Common myeloid progenitor, CD34-positive (primary cell): ENCODE measurements at places on chromosomes 7 and 10.
A peak's percentile ranks its signal among the peaks of the same experiment; 100 is the strongest.

DNA sequence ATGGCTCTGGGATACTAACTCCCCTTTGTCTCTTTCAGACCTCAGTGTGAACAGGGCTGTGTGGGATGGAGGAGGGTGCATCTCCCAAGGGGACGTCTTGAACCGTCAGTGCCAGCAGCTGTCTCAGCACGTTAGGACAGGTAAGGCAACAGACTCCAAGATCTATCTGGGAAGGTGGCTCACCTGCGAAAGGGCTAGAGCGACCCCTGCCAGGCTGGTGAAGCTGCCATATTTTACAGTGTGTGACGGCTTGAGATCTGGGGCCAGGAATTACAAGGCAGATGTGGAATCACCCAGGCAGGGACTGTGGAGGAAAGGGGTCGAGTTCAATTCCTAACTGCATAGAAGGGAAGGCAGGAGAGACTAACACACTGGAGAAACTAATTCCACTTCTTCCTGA lies 11.2 kb downstream of the MUC17 start:
- DNase-seq, result no peak

DNA sequence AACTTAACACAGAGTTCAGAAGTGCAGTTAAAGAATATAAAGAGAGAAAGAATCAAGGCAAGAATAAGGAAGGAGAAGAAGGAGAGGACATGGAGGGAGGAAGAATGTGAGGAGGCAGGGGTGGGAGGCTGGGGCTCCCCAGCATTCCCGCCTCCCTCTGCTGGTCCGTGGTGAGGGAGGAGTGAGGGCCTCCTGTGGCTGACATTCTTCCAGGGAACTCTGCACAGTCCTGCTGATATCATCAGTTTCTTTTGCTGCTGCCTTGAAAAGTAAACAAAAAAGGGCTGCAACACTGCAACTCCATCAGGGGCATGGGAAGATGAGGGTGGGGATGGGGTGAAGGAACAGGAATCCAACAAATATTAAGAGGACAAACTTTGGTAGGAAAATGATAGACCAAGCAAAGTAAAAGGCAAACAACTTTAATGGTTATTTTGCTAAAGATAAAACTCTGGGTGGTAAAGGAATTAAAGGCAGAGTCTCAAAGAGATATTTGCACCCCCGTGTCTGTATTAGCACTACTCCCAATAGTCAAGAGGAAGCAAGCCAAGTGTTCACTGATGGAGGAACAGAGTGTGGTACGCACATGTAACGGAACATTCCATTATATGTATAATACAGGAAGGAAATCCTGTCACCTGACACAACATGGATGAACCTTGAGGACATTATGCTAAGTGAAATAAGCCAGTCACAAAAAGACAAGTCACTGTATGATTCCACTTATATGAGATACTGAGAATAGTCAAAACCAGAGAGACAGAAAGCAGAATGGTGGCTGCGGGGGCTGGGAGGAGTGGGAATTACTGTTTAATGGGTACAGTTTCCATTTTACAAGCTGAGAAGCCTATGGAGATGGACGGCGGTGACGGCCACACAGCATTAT lies 8.0 kb upstream of the SPOCK2 start:
- DNase-seq, result no peak

DNA sequence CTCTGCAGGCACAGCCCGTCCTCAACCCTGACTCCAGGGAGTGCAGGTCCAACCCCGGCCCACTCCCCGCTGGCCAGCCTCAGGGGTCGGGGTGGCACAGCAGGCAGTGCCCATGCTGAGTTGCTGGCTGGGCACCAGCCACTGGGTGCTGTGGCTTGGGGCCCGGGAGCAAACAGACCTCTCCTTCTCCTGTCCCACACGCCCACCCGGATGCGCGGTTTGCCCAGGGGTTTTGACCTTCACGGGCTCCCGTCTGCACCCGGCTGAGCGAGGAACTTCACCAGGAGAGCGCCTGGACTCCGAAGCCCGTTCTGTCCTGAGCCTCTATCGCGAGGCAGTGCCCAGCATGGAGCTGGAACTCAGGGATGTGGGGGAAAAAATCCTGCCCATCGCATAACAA lies 2.6 kb upstream of the GRIFIN start:
- no peak for DNase-seq

DNA sequence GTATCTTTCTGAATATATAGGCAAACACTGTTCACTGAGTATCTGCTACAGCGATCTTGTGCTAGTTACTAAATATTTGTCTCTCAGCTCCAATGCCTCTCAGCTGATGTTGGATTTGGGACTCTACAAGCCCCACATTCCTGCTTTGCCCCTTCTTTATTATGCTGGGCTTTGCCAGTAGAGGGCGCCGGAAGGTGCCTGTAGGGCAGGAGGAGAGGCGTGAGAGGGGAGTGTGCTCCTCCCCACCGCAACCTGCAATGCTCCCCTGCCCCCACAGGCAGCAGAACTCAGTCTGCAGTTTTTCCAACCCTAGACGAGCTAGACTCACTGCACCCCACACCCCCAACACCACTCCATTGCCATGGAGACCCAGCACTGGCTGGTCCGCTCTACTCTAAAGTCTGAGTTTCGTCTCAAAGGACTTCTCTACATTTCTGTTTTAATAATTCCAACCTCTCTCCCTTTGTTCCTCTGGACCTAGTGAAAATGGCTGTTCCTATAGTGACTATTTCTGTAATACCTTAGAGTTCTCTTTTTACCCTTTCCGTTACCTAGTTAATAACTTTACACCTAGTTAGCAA lies 337.6 kb downstream of the CCSER2 start:
- DNase-seq, result peak; percentile 11

DNA sequence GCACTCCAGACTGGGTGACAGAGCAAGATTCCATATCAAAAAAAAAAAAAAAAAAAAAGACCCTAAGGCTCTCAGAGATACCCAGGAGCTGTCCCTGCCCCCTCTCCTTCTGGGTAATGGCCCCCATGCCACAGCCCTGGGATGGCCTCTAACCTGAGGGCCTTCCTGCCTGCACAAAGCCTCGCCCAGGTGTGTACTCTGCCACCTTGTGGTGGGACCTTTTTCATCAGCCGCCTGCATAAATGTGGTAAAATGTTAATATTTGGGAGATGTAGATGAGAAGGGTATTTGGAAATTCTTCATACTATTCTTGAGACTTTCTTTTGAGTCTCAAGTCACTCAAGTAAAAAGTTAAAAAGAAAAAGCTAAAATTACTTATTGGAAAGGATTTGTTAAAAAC lies 46.3 kb upstream of the RNF216 start:
- DNase-seq, result peak; percentile 40

GRCh38 chr7:94449151-94449725 lies 54.5 kb downstream of the COL1A2 start:
- peak; percentile 72 for DNase-seq

DNA sequence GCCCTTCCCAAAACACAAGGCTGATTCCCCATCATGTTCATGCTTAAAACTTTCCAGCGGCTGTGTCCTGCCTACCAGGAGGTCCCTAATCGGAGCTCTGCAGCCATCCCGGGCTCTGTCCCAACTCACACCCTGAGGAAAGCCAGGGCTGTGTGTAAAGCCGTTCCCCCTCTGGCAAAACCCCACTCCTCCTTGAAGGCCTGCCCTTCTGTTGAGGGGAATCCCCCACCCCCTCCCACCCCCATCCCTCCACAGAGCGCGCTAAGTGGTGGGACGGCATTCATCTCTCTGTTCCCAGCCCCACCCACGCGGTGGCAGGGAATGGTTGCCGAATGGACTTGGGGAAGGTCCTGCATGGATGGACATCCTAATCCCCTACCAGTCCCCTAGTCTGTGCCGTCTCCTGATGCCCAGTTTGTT lies 667 bp upstream of the TMEM120A start:
- DNase-seq, result no peak

DNA sequence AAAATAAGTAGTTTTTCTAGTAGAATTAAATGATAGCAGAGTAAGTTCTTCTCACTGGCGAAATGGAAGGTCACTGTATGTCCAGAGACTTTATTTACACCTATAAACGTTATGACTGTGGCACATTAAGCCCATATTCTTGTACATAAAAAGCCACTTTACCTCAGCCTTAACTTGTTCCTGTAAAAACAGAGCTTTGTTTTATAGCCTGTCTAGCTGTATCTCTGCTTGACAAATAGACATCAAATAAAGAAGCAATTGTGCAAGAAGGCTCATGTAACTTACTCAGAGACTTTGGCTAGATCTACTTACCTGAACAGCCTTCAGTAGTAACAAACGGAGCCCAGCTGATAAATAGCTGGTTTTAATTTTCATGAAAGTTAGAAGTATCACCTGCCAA lies 324.1 kb upstream of the BMPER start:
- DNase-seq, result no peak

DNA sequence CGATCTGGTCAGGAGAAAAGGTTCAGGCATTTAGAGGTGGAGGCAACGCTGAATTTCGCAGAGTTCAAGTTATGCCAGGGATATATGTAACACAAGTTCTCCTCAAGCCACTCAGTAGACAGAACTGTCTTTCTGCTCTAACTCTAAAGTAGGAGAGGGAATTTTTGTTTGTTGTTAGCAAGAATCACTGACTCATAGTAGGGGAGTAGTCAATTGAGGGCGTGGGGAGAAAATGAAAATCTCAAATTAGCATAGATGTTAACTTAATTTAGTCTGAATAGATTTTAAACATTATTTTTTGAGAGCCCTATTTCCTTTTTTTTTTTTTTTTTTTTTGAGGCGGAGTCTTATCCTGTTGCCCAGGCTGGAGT lies 34.6 kb downstream of the PSMC2 start:
- no peak for DNase-seq

DNA sequence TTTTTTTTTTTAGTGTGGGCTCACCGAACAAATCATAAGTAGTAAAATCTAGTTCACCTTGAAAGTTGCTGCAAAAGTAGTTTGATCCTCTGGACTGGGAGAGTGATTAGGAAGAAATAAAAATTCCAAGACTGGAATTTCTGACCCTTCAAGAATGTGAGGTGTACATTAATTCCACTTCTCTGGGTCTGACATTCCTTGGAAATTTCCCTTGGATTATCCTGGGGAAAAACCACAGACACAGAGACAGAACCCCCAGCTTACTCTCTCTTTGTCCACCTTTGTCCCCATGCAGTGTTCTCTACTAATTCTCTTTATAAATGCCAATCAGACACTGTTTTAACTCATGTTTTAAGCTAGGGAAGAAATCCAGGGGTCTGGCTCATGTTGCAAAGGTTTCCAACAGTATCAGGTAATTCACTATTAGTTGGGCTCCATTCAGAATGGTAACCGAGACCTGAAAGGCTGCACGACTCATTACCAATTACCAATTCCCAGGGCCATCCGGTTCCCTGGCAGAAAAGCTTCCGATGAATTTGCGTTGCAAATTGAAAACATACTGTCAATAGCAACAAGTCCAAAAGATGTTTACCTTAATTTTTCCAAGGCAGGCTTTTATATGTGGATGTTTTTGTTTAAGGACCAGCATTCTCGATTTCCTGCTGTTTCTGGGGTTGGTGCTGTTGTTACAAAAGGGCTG lies 86.3 kb downstream of the BAMBI start:
- no peak for DNase-seq

DNA sequence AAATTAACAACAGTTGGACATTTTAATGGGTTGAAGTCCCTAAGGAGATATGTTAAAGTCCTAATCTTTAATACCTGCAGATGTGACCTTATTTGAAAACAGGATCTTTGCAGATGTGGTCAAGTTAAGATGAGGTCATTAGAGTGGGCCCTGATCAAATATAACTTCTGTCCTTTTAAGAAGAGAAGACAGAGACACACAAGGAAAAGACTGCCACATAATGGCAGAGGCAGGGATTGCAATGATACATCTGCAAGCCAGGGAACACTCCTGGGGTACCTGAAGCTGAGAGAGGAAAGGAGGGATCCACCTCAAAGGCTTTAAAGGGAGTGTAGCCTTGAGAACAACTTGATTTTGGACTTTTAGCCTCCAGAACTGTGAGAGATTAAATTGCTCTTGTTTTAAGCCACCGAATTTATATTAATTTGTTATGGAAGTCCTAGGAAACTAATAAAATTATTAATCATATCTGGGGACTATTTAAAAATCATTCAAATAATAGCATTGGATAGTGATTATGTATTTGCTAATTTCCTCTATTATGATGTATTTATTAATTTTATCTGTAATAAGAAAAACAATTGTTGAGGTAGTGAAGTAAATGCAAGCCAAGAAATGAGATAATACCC lies 700.0 kb upstream of the PCDH15 start:
- peak; percentile 29 for DNase-seq

DNA sequence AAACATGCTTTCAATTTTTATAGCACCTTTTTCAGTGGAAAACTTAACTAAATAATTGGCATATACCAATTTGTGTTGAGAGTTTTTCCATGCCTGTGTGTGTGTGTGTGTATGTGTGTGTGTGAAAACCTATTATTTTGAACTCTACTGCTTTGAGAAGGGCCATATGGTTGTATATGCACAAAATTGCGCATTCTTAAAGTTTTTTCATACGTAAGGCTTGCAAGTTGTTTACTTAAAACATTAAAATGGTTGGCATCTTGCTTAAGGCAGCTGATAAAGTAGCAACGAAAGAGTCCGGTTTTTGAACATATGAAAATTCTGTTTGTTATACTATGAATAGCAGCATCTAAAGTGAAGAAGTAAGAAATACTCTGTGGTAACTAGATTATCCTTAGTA lies 84.1 kb downstream of the HDAC9 start:
- DNase-seq, result no peak

DNA sequence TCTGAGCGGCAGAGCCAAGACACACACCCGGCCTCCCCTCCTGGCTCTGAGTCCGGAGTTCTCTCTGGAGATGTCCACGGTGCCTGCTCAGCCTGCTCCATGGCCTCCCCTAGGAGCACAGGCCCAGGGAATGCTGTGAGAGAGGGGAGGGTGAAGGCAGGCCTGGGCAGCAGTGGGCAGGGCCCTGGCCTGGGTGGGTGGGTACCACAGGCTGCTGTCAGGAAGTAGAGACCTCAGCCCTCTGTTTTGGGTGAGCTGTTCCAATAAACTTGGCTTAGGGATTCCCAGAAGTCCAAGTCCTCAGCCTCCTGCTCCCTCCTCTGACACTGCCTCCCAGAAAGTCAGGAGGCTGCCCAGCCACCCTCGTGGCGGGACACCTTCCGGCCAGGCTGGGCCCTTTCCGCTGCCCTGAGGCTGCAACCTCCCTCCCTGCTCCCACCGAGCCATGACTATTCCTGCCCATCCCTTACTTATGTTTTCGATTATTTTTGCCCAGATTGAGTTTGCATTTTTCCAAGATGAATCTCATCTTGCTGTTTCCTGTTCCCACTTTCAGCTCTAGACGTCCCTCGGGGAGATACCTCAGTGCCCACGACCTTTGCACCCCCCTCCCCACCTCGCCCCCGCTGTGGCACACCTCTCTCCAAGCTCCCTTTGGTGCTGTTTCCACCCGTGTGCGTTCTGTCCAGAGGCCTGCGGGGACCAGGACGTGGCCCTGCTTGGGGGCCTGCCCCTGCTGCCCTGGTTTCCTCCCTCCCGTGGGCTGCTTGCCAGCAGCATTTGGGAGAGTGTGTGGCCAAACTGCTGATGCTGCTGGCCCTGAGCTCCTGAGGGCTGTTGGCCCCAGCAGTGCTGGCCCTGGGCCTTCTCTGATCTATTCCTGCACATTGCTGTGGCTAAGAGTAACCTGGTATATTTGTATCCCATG lies 5.8 kb upstream of the POLM start:
- DNase-seq, result no peak

GRCh38 chr10:58400609-58401008 lies 15.4 kb downstream of the TFAM start:
- DNase-seq, result no peak

GRCh38 chr10:3292636-3293035 lies 120.1 kb upstream of the PITRM1 start:
- DNase-seq, result no peak

- no peak for DNase-seq
Observed at GRCh38 chr10:112365014-112365432, 8.9 kb upstream of the ACSL5 start.
